ENCODE measurements at places on chromosomes 16 and 17.

- no peak for DNase-seq
These were observed 6.5 kb downstream of the NFATC3 start for GRCh38 chr16:68091380-68092261.

GRCh38 chr17:77872199-77872598 is 86.3 kb upstream of the TNRC6C start:
- no peak for DNase-seq

- no peak for DNase-seq
These were observed 38.3 kb downstream of the ZNF750 start for GRCh38 chr17:82801377-82801970.

GRCh38 chr16:73546341-73546845 is 498.5 kb upstream of the ZFHX3 start:
- no peak for DNase-seq

DNA sequence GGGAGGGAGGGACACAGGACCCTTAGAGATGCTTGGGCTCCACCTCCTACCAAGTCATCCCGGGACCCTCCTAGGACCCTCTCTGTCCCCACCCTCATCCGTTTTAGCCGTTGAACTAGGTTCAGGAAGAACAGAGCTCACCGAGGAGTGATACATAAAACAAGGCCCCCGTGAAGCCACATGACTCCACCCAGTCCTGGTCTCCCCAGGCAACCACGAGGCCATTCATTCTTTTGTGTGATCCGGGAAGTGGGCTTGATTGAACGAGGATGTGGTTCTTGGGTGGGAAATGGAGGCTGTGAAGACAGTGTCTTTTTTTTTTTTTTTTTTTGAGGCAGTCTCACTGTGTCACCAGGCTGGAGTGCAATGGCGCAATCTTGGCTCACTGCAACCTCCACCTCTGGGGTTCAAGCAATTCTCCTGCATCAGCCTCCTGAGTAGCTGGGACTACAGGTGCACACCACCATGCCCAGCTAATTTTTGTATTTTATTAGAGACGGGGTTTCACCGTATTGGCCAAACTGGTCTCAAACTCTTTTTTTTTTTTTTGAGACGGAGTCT is 14.8 kb downstream of the TRARG1 start:
- peak; percentile 78 for DNase-seq

GRCh38 chr17:16377941-16378341 is 3.0 kb upstream of the UBB start:
- no peak for DNase-seq

- no peak for DNase-seq
These were observed 21.9 kb downstream of the ST3GAL2 start for GRCh38 chr16:70416748-70417616.

- no peak for DNase-seq
These were observed 1.8 kb upstream of the KRT10 start for GRCh38 chr17:40824015-40824832.

DNA sequence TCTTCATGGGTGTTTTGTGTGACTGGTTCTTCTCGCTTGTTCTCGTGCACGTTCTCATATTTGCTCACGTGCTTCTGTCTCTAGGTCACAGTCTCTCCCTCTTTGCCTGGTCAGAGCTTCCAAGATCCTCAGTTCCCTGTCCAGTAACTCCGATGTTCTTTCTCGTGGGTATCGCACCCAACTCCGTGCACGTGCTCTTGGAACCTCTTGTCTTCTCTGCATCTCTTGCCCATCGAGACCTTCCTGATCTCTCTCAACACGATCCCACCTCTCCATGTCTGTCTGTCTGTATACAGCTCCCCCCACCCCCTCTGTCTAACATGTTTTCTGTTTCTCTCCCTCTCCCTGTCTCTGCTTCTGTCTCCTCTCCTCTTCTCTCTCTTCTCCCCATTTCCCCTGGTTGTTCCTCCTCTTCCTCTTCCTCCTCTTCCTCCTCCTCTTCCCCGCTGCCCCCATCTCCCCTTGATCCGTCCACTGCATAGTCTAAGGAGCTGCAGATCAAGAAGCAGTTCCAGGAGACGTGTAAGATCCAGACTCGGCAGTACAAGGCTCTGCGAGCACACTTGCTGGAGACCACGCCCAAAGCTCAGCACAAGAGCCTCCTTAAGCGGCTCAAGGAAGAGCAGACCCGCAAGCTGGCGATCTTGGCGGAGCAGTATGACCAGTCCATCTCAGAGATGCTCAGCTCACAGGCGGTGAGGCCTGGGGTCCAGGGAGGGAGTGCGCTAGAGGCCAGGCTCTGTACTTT is 6.1 kb downstream of the HIRIP3 start:
- no peak for DNase-seq
